ENCODE measurements at places on chromosomes 2 and 18.

DNA sequence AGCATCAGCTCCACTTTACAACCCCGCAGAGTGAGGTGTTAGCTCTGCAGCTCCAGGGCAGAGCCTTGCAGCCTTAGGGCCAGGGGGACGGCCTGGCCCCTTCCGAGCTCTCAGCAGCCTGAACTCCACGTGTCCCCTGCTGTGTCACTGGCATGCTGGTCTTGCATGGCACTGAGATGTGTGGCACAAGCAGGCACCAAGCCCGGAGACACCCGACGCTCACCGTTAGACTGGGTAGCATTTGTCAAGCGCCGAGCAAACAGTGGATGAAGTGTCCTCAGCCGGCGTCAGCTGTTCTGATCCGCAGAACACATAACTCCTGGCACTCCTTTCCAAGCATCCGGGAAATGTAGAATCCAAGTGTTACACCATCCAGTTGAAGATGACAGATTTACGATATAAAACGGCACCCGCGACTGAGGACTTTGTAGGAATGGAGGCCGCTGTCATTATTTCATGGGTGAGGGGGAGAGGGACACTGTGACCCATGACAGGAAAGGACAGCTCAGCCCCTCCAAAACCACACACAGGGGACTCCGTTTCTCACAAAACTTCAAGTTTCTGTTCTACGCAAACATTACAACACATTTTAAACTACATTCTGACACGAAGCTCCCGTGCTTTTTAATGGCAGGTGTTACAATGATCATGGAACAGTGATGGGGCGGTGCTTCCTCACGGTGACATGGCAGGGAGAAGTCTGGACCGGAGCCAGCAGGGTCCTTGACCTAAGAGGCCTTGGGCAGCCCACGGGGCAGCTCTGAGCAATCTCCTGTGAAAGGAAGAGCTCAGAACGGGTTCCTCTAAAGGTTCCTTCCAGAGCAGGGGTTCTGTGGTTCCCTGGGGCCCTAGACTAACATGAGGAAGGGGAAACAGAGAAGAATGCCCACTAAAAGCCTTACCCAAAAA, 89.4 kb downstream of the HDAC4 start:
- DNase-seq: no peak

DNA sequence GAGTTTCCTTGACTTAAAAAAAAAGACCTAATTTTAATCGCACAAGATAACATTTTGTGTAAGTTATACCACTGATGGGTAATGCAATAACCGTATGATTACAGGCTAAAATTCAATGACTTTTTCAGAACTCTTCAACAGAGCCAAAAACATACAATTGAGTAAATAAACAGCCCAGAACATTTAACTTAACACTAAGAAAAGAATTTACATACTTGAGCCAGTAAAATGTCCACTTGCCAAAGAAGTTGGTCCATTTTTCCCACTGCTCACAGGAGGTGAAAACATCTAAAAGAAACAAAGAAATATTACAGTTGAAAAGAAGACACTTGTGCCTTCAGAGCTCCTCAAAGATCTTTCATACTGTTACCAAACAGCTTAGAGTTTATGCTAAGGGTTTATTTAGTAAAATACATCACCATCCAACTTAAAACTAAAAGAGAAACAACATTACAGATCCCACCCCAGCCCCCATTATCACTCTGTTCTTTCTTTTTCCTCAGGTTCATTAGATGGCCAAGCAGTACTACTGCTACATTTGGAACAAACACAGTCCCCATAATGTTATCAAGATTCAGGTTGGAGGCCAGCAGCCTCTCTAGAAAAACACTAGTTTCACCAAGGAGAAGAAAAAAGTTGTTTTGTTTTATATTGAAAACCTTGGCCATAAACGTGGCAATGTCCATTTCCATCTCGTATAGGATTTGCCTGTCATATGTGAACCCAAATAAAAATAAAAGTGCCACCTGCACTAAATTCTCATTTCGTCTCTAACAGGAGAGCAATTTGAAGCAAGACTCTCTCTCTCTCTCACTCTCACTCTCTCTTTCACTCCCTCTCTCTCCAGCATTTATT, 2.7 kb downstream of the TCF4 start:
- no peak for DNase-seq

DNA sequence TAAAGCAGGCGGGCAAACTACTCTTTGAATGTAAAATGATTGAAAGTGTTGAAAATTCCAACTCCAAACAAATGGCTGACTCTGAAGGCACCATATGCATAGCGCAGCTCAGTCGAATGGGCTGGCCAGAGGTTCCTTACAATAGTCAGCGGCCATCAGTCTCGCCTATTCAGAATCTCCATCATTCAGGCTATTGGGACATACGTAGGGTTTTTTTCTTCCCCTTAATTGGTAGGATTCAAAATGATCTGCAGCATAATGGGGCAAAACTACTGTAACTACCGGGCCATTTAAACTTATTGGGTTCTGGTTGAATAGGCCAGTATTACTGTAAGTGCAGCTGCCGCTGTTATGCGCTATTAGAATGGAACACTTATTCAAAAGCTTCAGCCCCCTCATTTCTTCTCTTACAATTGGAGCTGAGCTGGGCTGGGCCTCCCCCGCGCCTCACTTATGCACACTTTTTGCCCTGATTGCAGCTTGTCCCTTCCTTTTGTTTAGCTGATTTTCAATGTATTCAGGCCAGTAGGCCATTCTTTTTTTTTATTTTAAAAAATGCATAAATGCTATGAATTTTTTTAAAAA, 40.4 kb downstream of the SLC9A4 start:
- no peak for DNase-seq

DNA sequence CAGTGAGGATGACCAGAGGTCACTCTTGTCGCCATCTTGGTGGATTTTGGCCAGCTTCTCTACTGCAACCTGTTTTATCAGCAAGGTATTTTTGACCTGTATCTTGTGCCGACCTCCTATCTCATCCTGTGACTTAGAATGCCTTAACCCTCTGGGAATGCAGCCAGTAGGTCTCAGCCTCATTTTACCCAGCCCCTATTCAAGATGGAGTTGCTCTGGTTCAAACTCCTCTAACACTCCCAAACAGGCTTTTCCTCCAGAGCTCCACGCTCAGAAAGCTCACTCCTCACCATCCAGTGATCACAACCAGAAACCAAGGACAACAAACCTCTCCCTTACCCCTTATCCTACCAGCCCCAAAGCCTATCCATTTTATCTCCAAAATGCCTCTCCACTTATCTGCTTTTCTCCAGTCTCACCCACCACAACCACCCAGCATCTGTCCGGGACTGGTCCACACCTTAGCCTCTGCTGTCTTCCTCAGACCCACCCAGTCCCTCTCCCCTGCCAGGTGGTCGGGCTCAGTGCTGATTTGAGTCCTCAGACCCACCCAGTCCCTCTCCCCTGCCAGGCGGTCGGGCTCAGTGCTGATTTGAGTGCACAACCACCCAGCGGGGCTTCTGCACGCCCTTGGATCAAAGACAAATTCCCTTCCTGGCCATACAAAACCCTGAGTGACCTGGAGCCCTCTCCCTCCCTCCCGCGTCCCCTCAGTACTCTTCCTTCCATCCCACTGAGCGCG, 11.7 kb upstream of the SMAD7 start:
- no peak for DNase-seq

- no peak for DNase-seq
Observed at GRCh38 chr2:207288628-207289027, 122.9 kb upstream of the KLF7 start.
